ENCODE measurements at places on chromosomes 3 and 15. TPM values are rescaled to one million over a fixed set of nuclear protein-coding genes. Genes with fewer than 3 reads are reported as not detected.

The DAPK2 gene
- 3.2 TPM for total RNA-seq

The SMCO1 gene
- total RNA-seq: not detected

The GRK7 gene
- total RNA-seq: under 0.01 TPM

The LMAN1L gene
- total RNA-seq: not detected

The TIGIT gene
- total RNA-seq: not detected

The CTXN2 gene
- total RNA-seq: under 0.01 TPM

The ADGRG7 gene
- not detected for total RNA-seq

The TRAT1 gene
- not detected for total RNA-seq

The MESP2 gene
- total RNA-seq: 0.18 TPM

The ERICH6 gene
- total RNA-seq: not detected

The TUSC7 gene
- not detected for total RNA-seq

The CHRNA5 gene
- 2.6 TPM for total RNA-seq

The RASSF1 gene
- 24.0 TPM for total RNA-seq

The CERS3 gene
- total RNA-seq: not detected

The CD86 gene
- total RNA-seq: under 0.01 TPM

The SLC2A2 gene
- not detected for total RNA-seq

The EAF1 gene
- 18.4 TPM for total RNA-seq

The YEATS2 gene
- total RNA-seq: 50.5 TPM

The MYD88 gene
- total RNA-seq: 12.1 TPM

The ZNF860 gene
- 0.90 TPM for total RNA-seq

The ATXN7 gene
- total RNA-seq: 13.2 TPM

All from endothelial cell of coronary artery (primary cell).